ENCODE measurements at places on chromosomes 2 and 18. TPM values are rescaled to one million over a fixed set of nuclear protein-coding genes. Genes with fewer than 3 reads are reported as not detected.

The TP53I3 gene
- 21.5 TPM for total RNA-seq

The HMSD gene
- total RNA-seq: not detected

The KCNE4 gene
- total RNA-seq: 25.2 TPM

The IGFBP5 gene
- 8.2 TPM for total RNA-seq

The LCT gene
- not detected for total RNA-seq

The EN1 gene
- total RNA-seq: not detected

Measured in pancreas (tissue), 10 donors.